ENCODE measurements at places on chromosomes 12 and 14.

GRCh38 chr14:95265106-95266094 is 54.3 kb downstream of the CLMN start:
- DNase-seq: no peak

DNA sequence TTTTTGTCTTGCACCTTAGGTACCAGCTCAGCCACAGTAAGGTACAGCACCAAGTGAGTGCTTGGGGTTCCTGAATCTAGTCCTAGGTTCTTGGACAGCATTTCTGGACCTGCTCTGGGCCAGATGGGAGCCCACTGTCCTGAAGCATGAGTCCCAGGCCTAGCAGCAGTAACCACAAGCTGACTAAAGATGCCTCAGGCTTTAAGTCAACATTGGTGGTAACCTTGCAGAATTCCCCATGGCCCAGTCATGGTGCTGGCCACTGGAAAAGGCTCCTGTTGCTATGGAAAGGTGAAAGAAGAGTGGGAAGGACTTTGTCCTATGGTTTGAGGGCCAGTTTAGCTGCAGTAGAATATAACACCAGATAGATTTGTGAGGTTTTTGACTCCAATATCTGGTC is 86.9 kb upstream of the CLEC14A start:
- DNase-seq: no peak

GRCh38 chr14:30299915-30300314 is 259.0 kb upstream of the G2E3 start:
- DNase-seq: no peak

GRCh38 chr14:101932673-101933072 is 31.7 kb upstream of the DYNC1H1 start:
- no peak for DNase-seq

GRCh38 chr12:90102957-90103652 is 394.5 kb upstream of the ATP2B1 start:
- DNase-seq: no peak

Measured in GM12891 (cell line).